ENCODE measurements at places on chromosomes 2 and 18.

GRCh38 chr2:22086726-22087125, 963.0 kb downstream of the TDRD15 start:
- no peak for DNase-seq

- no peak for DNase-seq
Observed at GRCh38 chr2:40120957-40121356, 330.9 kb downstream of the SLC8A1 start.

GRCh38 chr18:48893061-48893607, 57.6 kb downstream of the SMAD7 start:
- no peak for DNase-seq

DNA sequence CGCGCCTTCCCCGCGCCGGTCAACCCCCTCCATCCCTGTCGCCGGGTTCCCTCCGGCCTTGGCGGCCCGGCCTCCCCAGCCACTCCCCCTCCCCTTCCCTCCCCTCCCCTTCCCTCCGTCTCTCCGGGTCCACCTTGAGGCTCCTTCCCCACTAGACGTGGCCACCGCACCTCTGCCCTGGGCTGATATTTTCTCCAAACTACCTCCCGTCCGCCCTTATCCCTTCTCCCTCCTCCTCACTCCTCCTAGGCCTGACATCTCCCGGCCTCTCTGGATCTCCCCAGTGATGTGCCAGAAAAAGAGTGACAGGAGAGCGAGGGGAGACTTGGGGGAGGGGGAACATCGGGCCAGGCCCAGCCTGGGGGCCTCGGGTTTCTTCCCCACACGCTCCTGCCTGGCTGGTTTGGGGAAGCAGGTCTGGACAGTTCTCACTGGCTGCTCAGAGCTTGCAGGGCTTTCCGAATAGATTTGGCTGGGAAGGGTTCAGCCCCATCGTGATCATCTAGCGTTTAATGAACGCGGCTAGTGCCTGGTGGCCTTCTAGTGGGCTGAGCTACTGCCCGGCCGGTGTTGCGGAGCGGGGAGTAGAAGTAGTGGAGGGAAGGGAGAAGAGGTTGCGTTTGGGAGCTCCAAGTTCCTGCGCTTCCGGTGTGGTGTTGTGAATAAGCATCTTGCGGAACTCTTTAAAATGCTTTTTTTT, 641 bp downstream of the MAPRE3 start:
- no peak for DNase-seq

Measured in fibroblast of the conjunctiva (primary cell).